ENCODE measurements at places on chromosomes 5 and 9.
A peak's percentile ranks its signal among the peaks of the same experiment; 100 is the strongest.

DNA sequence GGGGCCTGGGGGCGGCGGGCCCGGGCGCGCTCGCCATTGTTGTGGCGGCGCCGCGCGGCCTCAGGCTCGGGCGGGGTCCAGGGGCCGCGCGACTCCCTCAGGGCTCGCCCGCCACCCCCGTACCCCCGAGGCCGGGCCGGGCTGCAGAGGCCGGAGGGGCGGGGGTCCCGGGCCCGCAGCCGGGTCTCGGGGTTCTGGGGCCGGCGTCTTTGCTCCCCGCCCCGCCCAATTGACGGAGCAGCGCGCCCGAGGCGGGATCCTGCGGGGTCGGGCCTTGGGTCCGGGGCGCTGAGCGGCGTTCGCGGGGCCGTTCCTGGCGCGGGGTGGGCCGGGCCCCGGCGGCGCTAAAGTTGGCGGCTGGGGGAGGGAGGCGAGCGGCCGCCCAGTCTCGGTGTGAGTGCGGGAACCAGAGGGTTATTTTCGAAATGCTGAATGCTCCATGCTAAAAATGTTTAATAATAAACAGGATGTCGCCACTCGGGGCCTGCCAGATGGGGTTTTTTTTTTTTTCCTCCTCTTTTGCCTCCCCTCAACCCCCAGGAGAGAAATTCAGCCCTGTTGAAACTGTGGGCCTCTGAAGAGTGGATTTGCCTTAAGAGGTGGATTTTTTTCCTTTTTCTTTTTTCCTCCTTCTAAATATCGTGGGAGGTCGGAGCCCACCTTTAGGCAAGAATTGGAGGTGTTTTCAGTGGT lies 724 bp downstream of the PRRC2B start:
- no peak for DNase-seq

GRCh38 chr9:87518702-87519335 lies 21.2 kb downstream of the DAPK1 start:
- DNase-seq: peak; percentile 31

DNA sequence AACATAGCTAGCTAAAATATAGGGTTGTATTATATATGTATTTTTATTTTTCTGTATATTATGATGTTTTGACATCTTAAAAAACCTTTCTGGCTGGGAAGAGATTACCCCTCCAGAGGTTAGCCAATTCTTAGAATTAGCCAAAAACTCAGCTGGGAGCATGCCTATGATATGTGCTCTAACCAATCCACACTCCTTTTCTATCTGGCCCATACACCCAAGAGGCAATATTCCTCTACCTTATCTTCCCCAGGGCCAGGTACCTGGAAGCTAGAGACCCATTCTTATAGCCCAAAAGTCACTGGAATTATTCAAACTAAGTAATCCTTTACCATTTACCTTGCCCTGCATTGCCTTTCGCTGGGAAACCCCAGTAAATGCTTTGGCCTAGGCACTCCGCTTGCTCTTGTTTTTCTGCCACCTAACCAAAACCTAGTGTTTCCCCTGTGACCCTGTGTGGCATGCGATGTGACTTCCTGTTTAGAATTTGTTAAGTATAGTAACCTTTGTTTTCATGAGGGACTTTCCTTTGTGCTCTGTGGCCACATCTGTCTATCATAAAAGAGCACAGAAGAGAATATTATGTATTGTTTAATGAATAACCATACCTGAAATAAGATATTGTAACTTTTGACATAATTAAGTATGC lies 37.4 kb downstream of the CSNK1G3 start:
- DNase-seq: no peak

DNA sequence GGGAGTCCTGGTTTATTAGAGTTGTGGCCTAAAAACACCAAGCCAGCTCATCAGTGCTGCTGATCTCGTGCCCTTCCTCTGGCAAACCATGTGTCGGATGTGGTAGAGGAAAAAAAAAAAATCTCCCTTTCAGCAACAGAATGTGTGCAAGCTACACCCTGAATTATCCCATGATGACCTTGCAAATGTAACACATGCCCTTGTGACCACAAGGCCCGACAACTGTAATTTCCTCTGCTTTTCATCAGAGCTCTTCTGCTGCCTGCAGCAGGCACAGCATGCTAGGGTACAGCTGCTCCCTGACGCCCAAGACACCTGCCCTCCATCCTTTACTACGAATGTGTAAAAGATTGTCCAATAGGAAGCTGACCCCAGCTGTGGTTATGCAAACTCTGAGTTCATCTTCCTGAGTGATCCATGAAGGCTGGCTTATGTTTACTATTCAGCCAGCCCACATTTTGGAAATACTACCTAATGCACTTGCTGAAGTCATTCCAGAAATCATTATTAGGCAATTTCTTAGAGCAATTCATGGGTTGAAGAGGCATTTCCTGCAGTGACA lies 14.6 kb upstream of the BNC2 start:
- peak; percentile 78 for DNase-seq

- no peak for DNase-seq
Measured at GRCh38 chr5:139592289-139592688, 31.1 kb downstream of the UBE2D2 start.

Measured in pons (tissue), 1 donor.